ENCODE measurements at places on chromosomes 2 and 18.

- DNase-seq, result peak; percentile 9
Measured at GRCh38 chr2:240426845-240427721, 8.4 kb upstream of the GPC1 start.

DNA sequence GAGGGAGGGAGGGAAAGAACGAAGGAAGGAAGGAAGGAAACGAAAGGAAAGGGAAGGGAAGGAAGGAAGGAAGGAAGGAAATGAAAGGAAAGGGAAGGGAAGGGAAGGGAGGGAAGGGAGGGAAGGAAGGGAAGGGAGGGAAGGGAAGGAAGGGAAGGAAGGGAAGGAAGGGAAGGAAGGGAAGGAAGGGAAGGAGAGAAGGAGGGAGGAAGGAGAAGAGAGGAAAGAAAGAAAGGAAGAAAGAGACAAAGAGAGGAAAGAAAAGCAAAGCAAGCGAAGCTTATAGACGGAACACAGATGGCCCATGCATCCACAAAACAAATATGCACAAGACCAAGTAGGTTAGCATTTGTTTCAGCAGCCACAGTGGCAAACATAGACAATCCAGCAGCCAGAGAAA is 20.4 kb upstream of the GALNT3 start:
- no peak for DNase-seq

- DNase-seq, result no peak
Measured at GRCh38 chr2:238811293-238811692, 36.6 kb upstream of the TWIST2 start.

- no peak for DNase-seq
Measured at GRCh38 chr2:63488118-63488713, 100.1 kb downstream of the WDPCP start.

GRCh38 chr2:173982918-173983317 is 17.7 kb upstream of the SP3 start:
- DNase-seq, result no peak

GRCh38 chr2:190497428-190497827 is 37.1 kb downstream of the NEMP2 start:
- no peak for DNase-seq

GRCh38 chr2:109208071-109208950 is 79.3 kb downstream of the SH3RF3 start:
- DNase-seq, result peak; percentile 25

DNA sequence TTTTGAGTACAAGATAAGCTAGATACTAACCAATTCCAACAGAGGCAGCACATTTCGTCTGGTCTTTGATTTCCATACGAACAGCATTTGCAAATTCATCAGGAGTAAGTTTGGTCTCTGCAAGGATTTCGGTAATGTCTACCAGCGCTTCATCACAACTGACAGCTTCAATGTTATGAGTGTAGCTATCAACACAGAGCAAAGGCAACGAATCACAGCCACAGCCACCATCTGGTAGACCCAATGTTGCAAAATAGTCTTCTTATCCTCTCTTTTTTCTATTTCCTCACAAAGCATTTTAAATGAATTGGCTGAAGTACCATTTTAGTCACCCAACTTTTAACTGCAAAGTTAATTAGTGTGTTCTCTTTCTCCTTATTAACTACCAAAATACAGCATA is 68.3 kb downstream of the REV1 start:
- no peak for DNase-seq

Measured in WTC11 (cell line).